A549 treated with dexamethasone at 1 μM for 4 hours (cell line): ENCODE measurements at places on chromosomes 6 and 20. TPM values are rescaled to one million over a fixed set of nuclear protein-coding genes. Genes with fewer than 3 reads are reported as not detected.

The ZCCHC3 gene
- total RNA-seq, result 17.9 to 21.8 TPM (median 19.6 TPM) in 5 replicates

The RIPPLY2 gene
- 0.31 to 0.49 TPM (median 0.39 TPM) in 4 of 5 replicates, not detected in the other for total RNA-seq

The CLPSL2 gene
- 0.61 to 1.1 TPM (median 0.94 TPM) in 5 replicates for total RNA-seq

The GPR6 gene
- not detected in 5 replicates for total RNA-seq

The WFDC10B gene
- not detected in 5 replicates for total RNA-seq

The HBS1L gene
- total RNA-seq, result 33.6 to 37.5 TPM (median 35.5 TPM) in 5 replicates

The DEFB132 gene
- total RNA-seq, result not detected in 5 replicates

The CRISP3 gene
- total RNA-seq, result not detected in 5 replicates

The VSX1 gene
- total RNA-seq, result 0.69 to 1.3 TPM (median 0.88 TPM) in 5 replicates

The HNF4A gene
- 15.0 to 26.0 TPM (median 23.4 TPM) in 5 replicates for total RNA-seq

The EYS gene
- 0.01 to 0.06 TPM in 2 of 5 replicates, not detected in the others for total RNA-seq
